ENCODE measurements at places on chromosomes 3 and 15. TPM values are rescaled to one million over a fixed set of nuclear protein-coding genes. Genes with fewer than 3 reads are reported as not detected.

LRRIQ4 gene
- not detected for total RNA-seq

GHSR gene
- not detected for total RNA-seq

SKOR1 gene
- 0.13 TPM for total RNA-seq

CPB1 gene
- 9.3 TPM for total RNA-seq

RYK gene
- total RNA-seq, result 14.2 TPM

AP3B2 gene
- total RNA-seq, result not detected

SLC38A3 gene
- total RNA-seq, result 242 TPM

CRYBG3 gene
- 4.7 TPM for total RNA-seq

AGBL1 gene
- total RNA-seq, result not detected

DNA sequence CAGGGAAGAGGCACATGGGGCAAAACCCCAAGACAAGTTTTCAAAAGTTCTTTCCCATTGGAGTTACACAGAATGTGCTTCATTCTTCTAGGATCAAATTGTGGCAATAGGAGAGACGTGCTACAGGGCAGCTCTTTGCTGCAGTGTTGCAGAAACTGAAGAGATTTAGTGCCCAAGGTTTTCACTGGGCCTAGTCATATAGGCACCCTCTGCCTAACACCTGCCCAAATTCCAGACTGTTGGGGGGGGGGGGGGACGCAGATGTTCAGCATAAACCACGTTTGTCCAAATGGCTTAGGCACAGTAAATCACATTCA, 346.8 kb upstream of the ZNF717 start:
- no peak for DNase-seq

DNA sequence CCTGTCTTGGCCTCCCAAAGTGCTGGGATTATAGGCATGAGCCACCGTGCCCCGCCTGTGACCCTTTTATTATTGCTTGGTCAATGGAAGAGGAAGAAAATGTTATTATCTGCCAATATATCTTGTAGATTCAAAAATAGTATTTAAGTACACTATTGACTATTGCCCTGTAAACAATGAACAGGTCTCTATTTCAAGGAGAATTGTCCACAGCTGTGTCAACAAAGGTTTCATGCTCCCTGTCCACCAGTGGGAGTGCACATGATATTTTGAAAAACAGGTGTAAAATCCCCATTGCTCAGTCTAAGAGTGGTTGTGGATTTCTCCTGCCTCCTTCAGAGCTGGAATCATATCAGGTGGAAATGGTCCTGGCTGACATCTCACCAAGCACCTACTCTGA, 36.5 kb upstream of the IGF1R start:
- no peak for DNase-seq

- no peak for DNase-seq
Measured at GRCh38 chr3:40037582-40037981, 228.2 kb downstream of the MYRIP start.

- no peak for DNase-seq
Measured at GRCh38 chr3:74491874-74492273, 122.6 kb downstream of the CNTN3 start.

DNA sequence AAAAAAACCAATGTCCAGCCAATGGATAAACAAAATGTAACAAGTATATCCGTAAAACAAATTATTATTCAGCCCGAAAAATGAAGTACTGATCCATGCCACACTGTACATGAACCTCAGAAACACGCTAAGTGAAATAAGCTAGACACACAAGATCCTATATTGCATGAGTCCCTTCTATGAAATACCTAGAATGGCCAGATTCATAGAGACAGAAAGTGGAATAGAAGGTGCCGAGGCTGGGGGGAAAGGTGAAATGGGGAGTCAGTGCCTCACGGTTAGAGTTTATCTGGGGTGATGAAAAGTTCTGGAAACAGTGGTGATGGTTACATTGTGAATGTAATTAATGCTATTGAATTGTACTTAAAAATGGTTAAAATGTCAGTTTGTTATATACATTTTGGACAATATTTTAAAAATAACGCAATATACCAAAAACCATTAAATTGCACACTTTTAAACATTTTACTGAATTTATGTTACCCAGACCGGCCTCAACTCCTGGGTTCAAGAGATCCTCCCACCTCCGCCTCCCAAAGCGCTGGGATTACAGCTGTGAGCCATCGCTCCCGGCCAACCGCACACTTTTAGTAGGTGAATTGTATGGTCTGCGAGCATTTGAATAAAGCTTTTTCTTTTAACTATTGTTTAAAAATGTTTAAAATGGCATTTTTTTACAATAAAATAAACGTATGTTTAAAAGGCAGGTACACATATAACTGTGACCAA, 2.1 kb downstream of the RNF168 start:
- no peak for DNase-seq

- no peak for DNase-seq
Measured at GRCh38 chr3:139129892-139130291, 85.2 kb upstream of the PRR23C start.

DNA sequence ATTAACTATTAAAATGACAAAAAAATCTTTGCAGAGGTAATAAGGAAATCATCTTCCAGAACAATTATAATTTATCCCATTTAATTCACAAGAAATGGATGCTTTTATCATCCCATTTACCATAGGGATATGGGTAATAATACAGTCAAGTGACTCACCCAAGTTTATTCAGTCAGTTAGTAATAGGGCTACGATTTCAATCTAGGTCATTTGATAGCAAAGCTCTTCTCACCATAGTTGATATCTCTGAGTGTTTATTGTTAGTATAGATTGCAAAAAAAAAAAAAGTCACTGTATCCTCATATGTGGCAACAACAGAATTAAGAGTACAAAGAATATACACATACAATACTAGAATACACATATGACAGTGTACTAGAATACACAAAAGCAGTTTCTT, 797.1 kb downstream of the ROBO1 start:
- no peak for DNase-seq

GRCh38 chr15:91099995-91100813, at the start of gene SV2B:
SV2B (plus strand) TSS chr15:91100257; CDS start chr15:91226264, 126,007 bp downstream.
- DNase-seq, result no peak

GRCh38 chr3:98817547-98818041, 54.5 kb downstream of the ST3GAL6 start:
- no peak for DNase-seq

DNA sequence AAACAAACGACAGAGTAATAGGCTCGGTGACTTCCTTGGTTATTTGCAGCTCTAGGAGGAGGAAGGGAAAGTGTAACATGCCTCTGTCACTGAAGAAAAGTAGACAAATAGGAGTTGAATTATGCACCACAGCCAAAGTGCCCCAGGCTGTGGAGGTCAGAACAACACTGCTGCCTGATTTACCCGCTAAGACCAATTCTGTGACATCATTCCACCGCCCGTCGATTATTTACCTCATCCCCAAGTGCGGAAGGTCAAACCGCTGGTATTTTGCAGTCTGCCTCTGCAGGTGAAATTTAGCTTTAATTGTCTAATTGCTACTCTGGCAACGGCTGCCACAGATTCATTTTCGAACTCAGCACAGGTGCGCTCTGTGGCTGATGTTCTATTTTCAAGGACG, 106.3 kb upstream of the PRICKLE2 start:
- no peak for DNase-seq

GRCh38 chr3:195008816-195009215, 262.1 kb downstream of the XXYLT1 start:
- no peak for DNase-seq

DNA sequence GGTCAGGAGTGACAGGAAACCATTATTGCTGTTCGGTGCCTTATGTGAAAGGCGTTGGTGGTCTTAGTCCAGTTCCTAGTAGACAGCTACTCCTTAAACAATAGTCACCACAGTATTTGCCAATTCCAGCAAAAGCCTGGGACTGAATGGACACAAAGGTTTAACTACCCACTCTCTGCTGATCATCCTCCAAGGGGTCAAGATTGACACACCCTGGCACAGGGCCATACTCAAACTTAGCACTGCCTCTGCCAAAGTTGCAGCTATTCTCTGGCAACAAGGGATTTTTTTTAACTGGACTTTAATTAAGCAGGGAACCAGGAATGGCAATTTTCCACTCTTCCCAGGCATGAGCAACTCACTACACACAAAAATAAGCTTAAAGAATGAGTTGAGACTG, 193.9 kb downstream of the NLGN1 start:
- DNase-seq, result no peak

DNA sequence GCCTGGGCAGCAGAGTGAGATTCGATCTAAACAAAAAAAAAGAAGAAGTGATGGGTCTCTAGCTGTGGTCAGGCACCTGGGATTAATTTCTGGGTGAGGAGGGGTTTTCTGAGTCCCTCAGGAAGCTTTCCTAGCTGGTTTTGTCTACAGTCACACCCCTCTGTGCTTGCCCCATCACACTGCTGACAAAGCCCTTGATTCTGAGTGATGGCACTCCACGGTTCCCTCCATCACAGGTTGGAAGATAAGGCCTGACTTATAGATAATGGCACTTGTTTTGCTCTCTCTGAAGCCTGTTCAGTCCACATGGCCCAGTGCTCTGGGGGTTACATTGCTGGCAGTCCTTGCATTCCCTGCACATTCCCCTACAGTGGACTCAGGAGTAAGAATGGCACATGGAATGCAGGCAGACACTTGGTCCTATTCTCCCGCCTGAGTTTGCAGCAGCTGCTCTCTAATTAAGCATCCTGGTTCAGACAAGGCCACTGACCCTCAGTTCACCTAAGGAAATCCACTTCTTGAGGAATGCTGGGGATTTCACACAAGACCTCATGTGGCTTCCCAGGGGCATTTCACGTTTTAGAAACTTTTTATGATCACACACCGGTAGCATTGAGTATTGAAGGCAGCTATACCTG, 81.0 kb upstream of the NMNAT3 start:
- no peak for DNase-seq

- DNase-seq, result no peak
Measured at GRCh38 chr3:146468671-146469149, 651 bp downstream of the PLSCR2 start.

DNA sequence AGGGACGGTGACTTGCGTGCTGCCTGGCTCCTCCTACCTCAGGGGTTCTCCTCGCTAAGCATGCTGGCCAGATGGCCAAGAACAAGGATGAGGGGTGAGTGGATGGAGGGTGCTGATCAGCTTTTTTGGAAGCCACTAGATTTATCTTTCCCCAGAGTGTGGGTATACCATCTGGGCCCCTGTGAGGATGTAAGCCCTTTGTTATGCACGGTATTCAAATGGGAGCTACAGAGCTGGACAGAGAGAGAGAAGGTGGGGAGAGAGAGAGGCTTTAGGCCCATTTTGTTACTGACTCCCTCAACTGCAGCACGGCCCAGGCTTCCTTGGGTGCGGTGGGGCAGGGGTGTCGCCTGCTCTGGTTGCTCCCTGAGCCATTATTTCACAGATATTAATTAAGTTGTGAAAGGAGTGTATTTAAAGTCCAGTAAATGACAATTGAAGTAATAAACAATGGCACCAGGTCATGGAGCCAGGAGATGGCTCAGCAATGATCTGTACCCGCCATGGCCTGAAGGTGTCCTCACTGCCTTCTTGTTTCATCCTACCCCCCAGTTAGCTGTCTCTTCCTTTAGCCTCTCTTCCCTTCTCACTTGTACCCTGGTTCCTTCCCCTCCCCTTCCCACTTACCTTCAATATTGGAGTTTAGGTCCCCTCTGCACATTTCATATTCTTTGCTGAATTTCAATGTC, 158.0 kb downstream of the CLSTN2 start:
- no peak for DNase-seq

DNA sequence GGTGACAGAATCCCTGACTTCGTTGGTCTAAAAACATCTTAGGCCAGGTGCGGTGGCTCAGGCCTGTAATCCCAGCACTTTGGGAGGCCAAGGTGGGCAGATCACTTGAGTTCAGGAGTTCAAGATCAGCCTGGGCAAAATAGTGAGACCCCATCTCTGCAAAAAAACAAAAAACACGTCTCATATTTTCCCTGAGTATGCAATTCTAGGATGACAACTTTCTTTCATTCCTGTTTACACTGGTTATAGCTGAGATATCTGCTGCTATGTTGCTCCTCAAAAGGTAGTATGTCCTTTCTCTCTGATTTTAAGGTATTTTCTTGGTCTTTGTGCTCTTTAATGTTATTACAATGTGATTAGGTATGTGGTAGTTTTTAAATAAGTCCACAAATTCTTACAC, 39.3 kb downstream of the PTH1R start:
- DNase-seq, result no peak

DNA sequence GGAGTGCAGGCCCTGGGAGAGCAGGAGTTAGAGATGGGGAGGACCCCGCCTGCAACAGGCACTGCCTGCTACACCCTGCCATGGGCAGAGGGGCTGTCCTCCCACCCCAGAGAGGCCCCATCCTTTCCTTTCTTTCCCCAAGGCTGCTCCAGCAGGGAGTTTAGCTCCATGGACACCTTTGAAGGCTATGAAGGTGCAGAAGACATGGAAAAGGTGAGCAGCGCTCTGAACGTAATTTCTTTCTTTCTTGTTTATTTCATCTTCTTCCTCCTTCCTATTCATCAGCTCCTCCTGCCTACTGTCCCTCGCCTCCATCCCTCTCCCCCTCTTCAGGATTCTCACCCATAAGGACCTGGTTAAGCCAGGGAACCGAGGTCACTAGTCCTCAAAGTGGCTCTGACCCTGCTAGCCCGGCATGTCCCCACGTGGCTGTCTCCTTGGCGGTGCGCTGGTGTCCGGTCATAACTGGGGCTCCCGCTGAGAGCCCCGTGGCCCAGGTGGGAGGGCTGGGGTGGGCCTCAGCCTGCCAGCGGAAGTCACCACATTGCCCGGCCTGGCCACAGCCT, 16.0 kb upstream of the ADIPOQ start:
- peak; percentile 21 for DNase-seq

DNA sequence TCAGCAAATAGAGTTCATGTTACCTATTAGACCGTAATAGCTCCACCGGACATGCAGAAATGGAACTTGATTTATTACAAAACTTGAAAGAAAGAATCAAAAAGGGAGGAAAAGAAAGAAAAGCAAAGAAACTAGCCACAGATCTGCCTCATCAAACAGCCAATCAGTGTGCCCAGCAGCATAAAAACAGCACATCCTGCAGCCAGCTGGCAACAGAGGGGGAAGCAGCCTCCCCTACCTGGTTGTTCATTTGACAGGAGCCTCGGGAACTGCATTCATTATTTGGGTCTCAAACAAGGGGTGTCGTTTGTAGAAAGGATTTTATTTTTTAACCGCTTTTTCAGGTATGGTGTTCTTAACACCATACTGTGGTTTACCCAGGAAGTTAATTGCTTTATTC, 181.5 kb upstream of the TOPAZ1 start:
- no peak for DNase-seq

GRCh38 chr3:170563712-170564423, 22.0 kb downstream of the SLC7A14 start:
- no peak for DNase-seq

DNA sequence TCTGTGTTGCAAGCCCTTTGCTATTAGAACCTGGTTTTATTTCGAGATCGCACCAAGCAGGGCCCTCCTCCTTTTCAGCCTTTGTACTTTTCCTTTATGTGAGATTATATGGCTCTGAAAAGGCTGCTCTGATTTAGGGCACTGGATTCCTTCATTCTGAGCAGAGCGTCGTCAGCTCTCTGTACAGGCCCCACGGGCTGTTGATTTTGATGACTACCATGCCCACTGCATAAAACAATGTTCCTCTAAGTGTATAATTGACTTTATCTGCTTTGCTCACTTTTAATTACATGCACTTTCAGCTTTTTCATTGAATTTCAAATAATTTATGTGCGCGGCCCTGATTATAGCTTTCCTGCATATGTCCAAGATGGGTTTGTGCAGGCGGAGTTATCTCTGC, 4.4 kb upstream of the PSMD6 start:
- no peak for DNase-seq

- DNase-seq, result no peak
Measured at GRCh38 chr3:61589856-61590255, 28.5 kb downstream of the PTPRG start.

GRCh38 chr3:46576-46975, 150.0 kb upstream of the CHL1 start:
- no peak for DNase-seq

Measured in left lobe of liver (tissue), 2 donors.